ENCODE measurements at places on chromosomes 7 and 10.
A peak's percentile ranks its signal among the peaks of the same experiment; 100 is the strongest.

GRCh38 chr10:69893271-69893900 lies 91.7 kb downstream of the COL13A1 start:
- DNase-seq, result no peak

- DNase-seq, result no peak
Measured at GRCh38 chr7:87128861-87129267, 23.4 kb upstream of the DMTF1 start.

- DNase-seq, result no peak
Measured at GRCh38 chr10:3071405-3072198, 4.3 kb downstream of the PFKP start.

DNA sequence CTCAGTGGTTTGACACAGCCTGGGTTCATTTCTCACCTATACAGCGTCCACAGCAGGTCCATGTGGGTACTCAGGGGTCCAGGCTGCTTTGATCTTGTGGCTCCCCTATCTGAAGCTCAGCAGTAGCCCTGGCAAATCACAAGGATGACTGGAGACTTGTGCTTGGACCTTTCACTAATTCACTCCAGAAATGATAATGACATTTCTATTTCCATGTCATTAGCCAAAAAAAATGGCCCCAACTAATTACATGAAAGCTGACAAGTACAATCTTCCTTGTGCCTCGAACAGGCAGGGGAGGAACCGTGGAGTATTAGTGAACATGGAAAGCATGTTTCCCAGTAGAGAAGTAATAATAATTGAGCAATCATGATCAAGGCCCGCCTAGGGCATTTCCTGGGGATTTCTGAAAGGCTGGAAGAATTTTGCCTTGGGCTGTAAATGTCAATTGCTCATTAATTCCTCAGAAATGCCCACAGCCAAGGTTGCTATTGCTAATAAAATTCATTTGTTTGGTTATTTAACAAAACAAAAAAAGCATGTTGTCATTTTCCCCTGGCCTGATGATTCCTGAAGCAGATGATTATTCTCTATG lies 586.1 kb downstream of the SDK1 start:
- DNase-seq, result no peak

DNA sequence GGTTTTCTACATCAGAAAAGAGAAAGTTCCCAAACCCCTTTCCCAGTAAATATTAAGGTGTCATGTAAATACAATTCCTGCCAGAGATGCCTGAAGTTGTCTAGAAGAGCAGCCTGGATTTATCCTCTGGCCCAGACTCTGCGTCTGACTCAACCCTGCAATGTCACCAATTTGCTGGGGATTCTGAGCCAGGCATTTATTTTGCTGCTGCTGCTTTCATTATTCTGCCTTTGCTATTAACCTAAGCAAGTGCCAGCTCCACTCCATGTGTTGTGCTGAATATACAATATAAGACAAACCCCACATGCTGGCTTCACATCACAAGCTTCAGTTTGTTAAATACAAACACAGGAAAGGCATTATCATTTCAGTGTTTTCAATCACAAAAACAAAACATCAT lies 59.1 kb downstream of the ELAPOR2 start:
- peak; percentile 63 for DNase-seq

DNA sequence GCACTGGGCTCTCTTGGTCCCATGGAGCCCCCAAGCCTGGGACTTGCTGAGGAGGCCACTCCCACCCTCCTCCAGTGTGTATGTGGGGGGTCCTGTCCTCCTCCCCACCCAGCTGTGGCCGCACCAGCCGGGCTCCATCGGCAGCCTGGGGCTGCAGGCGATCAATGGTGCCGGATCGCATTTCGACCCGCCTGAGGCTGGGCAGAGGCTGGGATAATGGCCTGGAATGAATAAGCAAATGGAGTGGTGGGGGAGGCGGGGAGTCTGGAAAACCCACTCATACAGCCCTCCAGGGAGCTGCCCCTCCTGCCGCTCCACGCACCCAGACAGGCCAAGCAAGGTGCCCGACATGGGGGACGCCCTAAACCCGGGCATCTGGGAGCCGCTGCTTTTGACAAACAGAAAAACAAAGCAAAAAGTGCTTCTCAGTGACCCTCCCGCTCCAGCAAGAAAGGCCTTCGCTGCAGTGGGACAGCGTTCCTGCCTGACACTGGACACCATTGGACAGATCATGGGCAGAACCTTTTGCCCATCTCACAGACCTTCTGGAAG lies 160.5 kb downstream of the NRF1 start:
- DNase-seq, result no peak

DNA sequence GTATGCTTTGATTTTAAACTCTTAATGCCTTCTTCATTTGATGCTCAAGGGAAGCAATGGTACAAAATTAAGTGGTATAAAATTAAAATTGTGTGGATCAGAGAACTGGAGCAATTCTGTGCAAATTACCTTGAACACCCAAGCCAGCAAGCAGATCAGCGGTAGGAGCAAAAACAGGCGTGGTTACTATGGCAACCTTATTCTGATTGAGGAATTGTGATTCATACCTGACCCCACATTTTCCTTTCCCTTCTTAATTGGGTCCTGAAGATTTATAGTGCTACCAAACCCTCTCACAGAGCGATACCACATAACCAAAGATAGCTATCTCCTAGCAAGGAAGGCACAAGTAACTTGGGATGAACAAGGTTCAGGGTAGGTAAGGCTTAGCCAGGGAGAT lies 72.5 kb upstream of the FZD1 start:
- DNase-seq, result no peak

DNA sequence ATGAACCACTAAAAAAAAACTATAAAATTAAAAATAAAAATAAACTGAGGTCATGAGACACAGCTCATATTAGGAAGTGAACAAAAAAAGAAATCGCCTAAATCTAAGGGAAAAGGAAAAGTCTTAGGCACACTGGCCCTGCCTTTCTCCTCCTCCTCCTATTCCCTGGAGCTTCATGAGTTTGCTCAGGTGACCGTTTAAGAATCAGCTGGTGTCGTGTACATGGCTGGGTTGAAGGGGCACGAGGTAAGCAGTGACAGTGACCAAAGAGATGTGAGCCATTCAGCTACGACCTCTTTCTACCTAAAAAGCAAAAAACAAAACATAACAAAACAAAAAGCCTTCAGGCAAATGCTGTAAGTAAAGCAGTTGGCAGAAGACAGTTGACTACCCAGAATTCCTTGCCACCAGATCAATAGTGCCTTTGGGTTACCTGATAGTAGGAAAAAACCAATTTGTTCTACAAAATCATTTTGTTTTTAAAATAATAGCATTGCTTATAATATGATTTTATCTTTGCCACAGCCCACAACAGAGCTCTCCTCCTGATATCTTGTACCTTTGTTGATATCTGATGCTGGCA lies 135.4 kb downstream of the DOCK4 start:
- DNase-seq, result no peak

DNA sequence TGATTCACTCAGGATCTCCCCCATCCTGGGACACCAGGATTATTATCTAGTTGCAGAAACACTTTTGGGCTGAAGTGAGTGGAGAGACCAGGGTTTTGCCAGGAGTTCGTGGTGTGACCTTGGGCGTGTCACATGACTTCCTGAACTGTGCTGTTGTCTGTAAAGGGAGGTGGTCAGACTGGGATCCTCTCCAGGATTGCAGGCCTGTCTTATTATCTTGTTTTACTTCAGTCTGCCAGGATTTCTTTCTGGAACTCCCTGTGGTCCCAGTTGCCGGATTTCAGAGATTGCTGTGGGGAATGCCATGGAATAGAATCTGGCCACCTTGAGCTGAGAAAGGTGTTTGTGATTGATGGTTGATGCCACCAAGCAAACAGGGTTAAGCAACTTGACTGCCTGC lies 35.8 kb downstream of the CRCP start:
- no peak for DNase-seq

DNA sequence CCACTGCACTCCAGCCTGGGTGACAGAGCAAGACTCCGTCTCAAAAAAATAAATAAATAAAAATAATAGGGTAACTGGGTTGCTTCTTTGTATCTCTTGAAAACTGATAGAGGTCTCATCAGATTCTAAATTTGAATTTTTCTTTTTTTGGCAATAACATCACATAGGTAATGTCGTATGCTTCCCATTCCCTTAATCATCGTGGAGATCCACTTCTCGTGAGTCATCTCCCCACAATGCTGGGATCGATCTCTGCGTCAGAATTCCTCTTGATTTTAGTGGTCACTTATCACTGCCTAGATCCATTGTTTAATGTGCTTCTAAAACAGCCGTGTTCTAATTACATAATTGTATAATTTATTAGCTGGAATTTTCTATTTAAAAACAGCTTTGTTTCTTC lies 70.5 kb upstream of the DNAJB6 start:
- DNase-seq, result no peak

GRCh38 chr7:19181634-19182033 lies 36.4 kb upstream of the FERD3L start:
- no peak for DNase-seq

- no peak for DNase-seq
Measured at GRCh38 chr10:95783741-95784140, 27.8 kb downstream of the ENTPD1 start.

- no peak for DNase-seq
Measured at GRCh38 chr10:11164551-11164802, 146.8 kb downstream of the CELF2 start.

- DNase-seq, result no peak
Measured at GRCh38 chr7:157233677-157234076, 95.0 kb downstream of the UBE3C start.

DNA sequence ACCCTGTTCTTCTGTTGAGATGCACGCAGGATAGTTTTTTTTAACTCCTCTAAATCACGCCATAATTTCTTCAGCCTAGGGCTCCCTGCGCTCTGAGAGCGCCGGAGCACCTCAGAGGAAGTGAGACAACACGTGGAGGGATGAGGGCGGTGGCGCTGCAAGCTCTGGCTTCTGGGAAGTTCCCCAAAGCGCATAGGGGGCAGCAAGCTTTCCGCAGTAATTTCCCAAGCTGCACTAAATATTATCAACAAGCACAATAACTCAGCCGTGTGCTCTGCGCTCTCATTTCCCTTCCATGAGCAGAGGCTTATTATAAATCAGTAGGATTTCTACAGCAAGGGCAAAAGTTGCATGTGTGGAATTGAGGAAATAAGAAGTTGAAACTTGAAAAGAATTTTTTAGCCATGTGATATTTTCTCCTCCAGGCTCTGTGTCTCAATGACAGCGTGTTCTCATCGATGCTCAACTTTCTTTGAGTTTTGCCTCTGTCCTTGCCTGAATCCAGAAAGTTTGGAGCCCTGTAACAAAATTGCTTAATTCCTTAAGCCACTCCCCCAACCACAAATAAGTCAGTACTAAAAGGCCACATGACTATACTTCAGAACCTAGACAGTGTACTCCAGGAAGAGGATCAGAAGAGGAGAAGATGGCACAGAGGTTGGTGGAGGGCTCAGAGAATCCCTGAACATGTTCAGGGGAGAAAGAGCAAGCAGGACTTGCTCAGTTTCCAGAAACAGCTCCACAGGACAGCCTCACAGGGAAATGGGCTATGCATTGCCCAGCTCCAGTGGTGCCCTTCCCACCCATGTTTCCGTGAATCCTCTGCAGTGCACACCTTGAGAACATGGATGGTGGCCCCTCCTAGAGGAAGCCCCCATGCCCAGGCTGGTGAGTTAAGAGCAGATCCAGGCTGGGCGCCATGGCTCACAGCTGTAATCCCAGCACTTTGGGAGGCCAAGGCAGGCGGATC lies 221.5 kb upstream of the GHITM start:
- DNase-seq, result no peak

GRCh38 chr7:100176096-100177044 lies 811 bp downstream of the GPC2 start:
- no peak for DNase-seq

DNA sequence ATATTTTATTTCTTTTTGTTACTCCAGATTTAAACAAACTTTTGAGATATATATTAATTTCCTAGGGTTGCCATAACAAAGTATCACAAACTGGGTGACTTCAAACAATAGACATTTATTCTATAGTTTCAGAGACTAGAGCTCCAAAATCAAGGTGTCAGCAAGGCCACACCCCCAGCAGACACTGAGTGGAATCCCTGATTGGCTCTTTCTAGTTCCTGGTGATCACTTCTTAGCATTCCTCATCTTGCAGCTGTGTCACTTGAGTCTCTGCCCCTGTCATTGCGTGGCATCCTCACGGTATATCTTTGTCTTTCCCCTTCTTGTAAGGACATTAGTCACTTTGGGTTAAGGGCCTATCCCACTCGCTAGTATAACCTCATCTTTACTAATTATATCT lies 7.6 kb upstream of the SLC26A3 start:
- DNase-seq, result no peak

- no peak for DNase-seq
Measured at GRCh38 chr7:92292981-92293380, 47.2 kb downstream of the ANKIB1 start.

- no peak for DNase-seq
Measured at GRCh38 chr10:115844591-115844990, 428.4 kb downstream of the GFRA1 start.

- no peak for DNase-seq
Measured at GRCh38 chr10:44862006-44862751, 49.0 kb upstream of the TMEM72 start.

DNA sequence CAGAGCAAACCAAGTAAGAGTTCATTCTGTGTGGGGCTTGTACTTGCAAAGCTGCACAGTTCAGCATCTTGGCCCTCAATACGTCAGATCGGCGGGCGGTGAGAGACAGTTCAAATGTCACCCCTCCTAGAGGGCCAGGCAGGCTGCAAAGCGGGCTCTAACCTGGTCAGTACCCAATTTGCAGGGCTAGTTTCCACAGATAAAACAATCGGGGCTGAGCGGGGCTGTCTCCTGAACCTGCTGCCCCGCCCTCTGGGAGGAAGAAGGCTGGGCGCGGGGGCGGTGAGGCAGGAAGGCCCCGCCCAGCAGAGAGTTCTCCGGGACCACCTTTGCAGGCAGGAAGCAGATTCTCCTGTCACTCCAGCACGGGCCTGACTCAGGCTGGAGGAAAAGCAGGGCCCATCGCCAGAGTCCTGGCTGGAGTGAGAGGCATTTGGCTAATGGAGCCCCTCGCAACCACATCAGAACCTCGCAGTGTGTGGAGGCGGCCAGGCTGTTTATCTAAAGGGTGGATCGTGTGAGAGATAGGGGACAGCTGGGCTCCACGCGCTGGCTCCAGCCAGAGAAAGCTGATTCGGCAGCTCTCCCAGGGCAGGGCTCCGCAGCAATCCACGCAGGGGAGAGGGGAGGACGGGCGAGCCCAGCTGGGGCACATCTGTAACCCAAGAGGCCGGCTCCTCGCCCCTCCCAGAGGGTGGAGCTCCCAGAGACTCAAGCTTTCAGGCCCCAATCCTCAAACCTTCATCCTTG lies 83.1 kb downstream of the SH3PXD2A start:
- peak; percentile 3 for DNase-seq

DNA sequence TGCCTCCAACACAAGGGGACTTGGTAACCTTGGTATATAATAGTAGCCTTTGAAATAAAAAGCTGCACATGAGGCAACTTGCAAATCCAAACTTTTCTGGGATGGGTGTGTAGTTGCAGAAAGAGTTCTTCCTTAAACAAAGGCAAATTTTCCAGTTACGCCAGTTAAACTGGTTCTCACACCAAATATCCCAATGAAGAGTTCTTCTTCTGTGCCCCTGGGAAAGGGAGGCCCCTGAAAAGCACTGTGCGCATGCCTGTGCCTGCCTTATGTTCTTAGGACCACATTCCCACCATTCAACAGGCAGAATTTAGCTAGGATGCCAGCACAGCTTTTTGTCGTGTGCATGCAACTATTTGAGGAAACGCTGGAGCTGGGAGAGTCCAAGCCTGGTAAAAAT lies 164.8 kb upstream of the SLC25A13 start:
- no peak for DNase-seq
